Activated CD8-positive, alpha-beta memory T cell treated with anti-CD3 and anti-CD28 coated beads for 36 hours (primary cell): ENCODE measurements at places on chromosomes 7 and 10. TPM values are rescaled to one million over a fixed set of nuclear protein-coding genes. Genes with fewer than 3 reads are reported as not detected.

GIMAP7 gene
- 19.7 TPM for total RNA-seq

CARD11 gene
- total RNA-seq = 85.4 TPM

DOCK1 gene
- 0.31 TPM for total RNA-seq

PAPOLB gene
- total RNA-seq = not detected

CALHM3 gene
- 0.10 TPM for total RNA-seq

FERD3L gene
- not detected for total RNA-seq

FOXL3 gene
- not detected for total RNA-seq
